ENCODE measurements at places on chromosomes 6 and 20. TPM values are rescaled to one million over a fixed set of nuclear protein-coding genes. Genes with fewer than 3 reads are reported as not detected.

SERPINB6 gene
- 148 TPM for total RNA-seq

BPIFB2 gene
- total RNA-seq, result not detected

WFDC11 gene
- not detected for total RNA-seq

FAM209B gene
- total RNA-seq, result not detected
